Stimulated activated CD4-positive, alpha-beta T cell treated with anti-CD3 and anti-CD28 coated beads, Interleukin-12 subunit alpha, Interleukin-12 subunit beta, amount 100 ng/mL, for 48 hours (primary cell): ENCODE measurements at places on chromosomes 16 and 17.

DNA sequence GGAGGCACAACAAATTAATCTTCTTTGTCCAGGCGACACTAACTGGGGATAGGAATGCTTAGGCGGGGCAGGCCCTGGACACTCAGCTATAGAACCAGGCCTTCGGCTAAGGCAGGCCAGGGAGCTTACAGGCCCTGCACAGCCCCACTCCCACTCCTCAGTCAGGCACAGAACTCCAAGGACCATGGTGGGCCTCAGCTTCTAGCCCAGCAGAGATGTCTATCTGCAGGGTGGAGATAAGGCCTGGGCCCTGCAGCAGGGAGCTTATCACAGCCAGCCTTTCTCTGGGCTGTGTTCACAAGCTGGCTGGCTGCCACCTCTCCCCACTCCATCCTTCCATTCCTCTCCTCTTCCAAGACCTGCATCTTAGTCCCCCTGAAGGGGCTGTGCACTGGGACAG is 68.1 kb downstream of the TMEM132E start:
- no peak for DNase-seq

GRCh38 chr17:64025732-64026294 is 5.4 kb upstream of the ICAM2 start:
- DNase-seq: peak; percentile 83

DNA sequence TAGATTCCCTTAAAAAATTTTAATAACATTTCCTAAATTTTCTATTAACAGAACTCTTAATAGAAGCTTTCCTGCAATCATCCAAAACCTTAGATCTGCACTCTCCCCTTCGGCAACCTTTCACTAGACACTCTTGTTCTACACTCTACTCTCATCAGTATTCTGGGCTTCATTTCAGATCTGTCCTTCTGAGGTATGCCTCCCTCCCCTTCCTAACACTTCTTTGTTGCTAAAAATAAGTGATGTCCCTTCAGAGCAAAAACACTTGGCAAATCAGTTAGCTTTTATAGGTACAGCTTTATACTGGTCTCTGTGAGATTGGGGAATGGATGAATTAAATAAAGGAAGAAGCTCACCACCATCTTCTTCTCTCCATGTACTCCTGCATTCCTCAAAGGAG is 28.2 kb upstream of the GNAO1 start:
- DNase-seq: no peak

- DNase-seq: no peak
Observed at GRCh38 chr17:49523196-49523595, 28.1 kb downstream of the NGFR start.

- DNase-seq: no peak
Observed at GRCh38 chr16:78892951-78893733, 707.4 kb downstream of the MAF start.

DNA sequence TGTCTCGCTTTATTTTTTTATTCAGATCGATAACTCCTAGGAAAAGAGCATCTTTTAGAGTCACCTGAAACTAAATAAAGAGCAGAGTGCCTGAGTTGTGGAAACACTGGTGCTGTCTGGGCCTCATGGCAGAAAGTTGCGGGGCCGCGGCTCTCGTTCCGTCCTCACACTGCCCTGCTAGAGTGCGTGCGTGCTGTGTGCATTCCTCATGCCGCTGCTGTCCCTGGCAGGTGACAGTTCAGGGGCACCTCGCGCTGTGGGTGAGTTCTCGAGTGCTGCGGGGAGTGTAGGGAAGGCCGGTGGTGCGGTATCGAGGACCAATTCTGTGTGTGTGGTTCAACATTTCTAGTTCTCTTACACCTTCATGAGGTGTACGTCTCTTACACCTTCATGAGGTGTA is 136.6 kb downstream of the RPTOR start:
- DNase-seq: no peak

GRCh38 chr16:68233085-68233834 is 2.7 kb downstream of the ESRP2 start:
- DNase-seq: no peak

GRCh38 chr16:87947356-87948118 is 3.7 kb upstream of the BANP start:
- DNase-seq: no peak
